ENCODE measurements at places on chromosomes 12 and 14.

DNA sequence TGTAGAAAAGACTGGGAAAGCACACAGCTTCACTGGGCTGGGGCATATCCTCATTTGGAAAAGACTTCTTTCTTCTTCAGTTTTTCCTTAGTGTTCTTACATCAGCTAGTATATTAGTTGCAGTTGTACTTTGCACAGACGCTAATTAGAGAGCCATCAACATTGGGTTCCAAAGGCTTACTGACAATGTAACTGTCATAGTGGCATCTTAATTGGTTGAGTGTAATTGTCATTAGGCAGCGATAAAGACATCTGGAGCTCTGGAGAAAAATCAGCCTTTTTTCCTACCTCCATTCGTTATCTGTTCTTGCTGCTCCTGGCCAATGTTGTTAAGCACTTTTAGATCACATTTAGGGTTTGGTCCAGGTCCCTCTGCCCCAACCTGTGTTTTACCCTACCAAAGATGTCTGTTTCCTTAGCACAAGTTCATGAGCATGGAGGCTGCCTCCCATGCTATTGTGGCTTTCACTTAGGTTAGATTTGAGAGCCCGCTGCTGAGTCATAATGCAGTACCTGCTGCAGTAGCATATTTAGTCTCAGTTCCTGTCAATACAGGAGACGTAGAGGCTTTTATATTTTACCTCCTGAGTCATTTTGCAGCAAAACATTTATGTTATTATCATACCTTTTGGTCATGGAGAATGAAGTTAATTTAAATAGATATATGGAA lies 49.2 kb downstream of the FBXW8 start:
- DNase-seq: no peak

DNA sequence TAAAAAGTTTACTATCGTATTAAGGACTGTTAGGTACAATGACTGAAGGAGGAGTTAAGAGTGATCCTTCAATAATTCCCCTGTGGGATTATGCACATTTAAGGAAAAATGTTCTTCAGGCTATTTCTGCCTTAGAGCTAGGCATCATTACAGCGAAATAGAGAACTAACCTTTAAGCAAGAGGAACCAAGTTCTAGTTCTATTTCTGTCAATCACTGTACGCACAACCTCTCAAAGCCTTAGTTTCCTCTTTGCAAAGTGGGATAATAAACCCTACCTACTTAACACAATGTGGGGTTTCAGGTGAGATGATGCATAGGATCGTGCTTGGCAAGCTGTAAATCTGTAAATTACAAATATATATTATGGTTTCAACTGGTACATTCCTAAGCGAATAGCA lies 15.4 kb downstream of the NTF3 start:
- no peak for DNase-seq

DNA sequence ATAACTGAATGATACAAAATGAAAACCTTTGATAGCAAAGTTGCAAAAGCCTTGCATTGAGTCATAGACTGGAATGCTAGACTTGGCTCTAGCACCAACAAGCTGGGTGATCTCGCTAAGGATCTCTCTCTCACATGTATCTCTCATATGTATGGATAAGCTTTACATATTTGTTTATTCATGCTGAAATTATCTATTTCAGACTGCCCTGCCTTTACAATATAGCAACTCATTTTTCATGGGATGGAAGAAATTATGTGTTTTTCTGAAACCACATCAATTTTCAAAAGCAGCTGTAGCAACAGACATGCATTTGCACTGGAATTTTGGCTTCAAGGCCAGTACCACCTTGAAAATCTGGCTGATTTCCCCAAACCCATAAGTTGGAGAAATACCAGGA lies 11.4 kb downstream of the RERG start:
- DNase-seq: no peak

DNA sequence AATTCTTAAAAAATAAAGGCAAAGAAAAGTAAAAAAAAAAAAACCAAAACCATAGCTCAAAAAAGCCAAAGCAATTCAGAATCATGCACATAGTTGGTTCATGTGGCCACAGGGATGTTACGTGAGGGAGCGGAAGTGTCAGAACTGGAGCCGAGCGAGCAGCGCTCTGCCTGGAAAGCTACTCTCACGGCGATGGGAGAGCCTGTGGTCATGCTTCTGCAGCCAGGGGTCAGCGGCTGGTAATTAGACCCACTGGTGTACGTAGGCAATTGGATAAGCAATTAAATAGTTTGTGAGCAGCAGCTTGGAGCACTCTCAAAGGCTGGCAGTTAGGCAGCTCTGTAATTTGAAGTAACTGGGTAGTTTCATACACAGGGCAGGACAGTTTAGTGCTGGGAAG lies 58.1 kb downstream of the TRHDE start:
- DNase-seq: no peak

- no peak for DNase-seq
Observed at GRCh38 chr12:116859079-116859478, 22.2 kb downstream of the HRK start.

GRCh38 chr12:19546611-19547162 lies 107.4 kb downstream of the AEBP2 start:
- no peak for DNase-seq

- no peak for DNase-seq
Observed at GRCh38 chr14:105581551-105582341, 55.4 kb downstream of the TMEM121 start.

- DNase-seq: no peak
Observed at GRCh38 chr12:54762390-54762789, 91.9 kb upstream of the MUCL1 start.

DNA sequence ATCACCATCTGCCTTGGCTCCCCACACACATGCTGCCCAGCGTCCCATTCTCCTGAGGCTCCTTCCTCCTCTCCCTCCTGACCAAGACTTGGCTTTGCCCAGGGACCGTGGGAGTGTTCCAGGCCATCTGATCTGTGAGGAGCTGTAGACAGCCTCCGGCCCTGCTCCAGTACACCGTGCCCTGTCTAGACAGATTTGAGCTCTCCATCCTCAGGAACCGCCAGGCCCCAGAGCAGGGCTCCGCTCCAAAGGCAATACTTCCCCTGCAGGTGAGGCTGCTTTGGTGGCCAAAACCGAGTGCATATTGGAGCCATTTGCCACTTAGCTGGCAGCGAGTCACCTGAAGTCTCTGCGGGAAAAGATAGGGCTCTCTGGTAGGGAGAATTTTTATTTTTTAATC lies 147.4 kb downstream of the ANO2 start:
- no peak for DNase-seq

GRCh38 chr12:92107094-92107493 lies 38.6 kb downstream of the BTG1 start:
- no peak for DNase-seq
